ENCODE measurements at places on chromosomes 5 and 9.

GRCh38 chr9:4102078-4102477, 197.8 kb downstream of the GLIS3 start:
- peak; percentile 67 for DNase-seq

DNA sequence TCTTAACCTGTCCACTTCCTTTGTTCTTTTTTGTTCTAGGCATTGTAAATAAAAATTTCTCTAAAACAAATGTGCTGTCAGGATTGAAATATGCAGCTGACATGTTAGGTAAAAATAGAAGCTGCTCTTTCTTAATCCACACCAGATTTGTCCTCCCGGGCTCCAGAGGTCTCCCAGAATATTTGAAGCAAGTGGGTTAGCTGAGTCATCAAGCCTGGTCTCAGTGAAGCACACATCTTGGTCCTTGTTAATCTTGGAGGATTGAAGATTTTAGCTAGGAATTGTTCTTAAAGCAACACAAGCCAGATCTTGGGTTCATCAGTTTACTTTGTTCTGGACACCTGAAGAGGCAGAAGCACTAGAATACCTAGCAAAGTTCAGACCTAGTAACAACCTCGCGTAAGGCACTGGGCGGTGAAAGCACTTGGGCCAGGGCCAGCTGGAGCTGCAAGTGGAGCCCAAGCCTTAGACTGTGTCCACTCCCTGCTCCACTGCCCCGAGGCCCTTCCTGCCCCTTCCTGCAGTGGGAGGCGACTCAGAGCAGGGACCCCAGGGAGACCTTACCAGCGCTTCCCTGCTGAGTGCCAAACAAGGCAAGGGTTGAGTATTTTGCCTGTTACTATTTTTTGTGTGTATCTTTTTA, 36.5 kb downstream of the HABP4 start:
- peak; percentile 91 for DNase-seq

GRCh38 chr9:100580257-100580656, 2.4 kb downstream of the CAVIN4 start:
- no peak for DNase-seq

DNA sequence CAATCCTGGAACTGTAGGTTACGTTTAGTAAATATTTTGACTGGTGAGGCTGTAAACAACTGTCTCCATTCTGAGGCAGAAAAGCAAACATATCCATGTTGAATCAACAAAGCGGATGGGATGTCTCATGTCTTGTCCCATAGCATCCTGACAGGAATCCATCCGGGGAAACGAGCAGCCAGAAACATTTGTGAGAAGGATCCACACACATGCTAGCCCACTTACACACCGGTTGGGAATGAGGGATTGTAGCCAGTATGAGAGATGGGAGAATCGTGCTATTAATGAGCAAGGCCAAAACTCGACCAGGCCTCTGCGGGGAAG, 117.5 kb downstream of the FSTL4 start:
- DNase-seq: no peak

- no peak for DNase-seq
Observed at GRCh38 chr5:68378204-68378820, 162.8 kb downstream of the PIK3R1 start.

DNA sequence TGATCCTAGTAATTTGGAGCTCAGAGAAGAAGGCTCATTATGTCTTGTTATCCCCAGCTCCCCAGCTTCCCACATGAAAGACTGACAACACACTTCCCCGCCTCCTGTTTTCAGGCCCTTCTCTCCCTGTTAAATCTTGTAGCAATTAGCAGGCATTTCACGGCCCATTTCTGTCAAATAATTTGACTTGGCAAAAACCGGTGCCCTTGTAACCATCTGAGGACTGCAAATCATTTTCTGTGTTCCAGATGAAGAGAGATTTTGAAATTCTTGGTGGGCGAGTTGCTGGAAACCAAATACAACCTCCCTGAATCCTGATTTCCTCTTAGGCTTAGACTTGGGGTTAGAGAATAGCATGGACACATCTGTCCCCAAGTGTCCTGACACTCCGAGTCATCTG, 109.7 kb downstream of the MSX2 start:
- DNase-seq: no peak

- no peak for DNase-seq
Observed at GRCh38 chr9:97856857-97857605, 4.0 kb downstream of the FOXE1 start.

GRCh38 chr9:134052491-134052890, 15.3 kb downstream of the BRD3 start:
- DNase-seq: no peak

- no peak for DNase-seq
Observed at GRCh38 chr5:171390883-171391677, 3.4 kb downstream of the NPM1 start.

- peak; percentile 36 for DNase-seq
Observed at GRCh38 chr5:53480416-53481158, at the start of gene FST. Gene FST (plus strand): TSS chr5:53480629. CDS start chr5:53480792, 163 bp downstream.

DNA sequence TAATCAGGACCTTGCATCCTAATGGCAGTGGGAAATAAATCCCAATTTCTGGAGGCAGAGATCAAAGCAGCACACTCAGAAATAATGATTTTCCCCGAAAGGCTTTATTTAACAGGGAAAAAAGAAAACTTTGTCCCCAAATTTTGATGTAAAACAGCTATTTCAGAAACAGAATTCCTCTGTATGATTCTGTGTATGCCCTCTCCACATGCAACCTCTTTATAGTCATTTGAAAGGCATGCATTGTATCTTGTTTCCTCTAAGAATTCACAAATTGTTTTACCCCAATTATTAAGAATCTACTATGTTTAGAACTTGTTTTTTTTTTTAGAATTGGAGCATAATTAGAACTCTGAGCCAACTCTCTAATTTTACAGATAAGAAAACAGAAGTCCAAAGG, 2.7 kb upstream of the PTAR1 start:
- DNase-seq: no peak

- DNase-seq: peak; percentile 3
Observed at GRCh38 chr5:100131161-100131560, 404.0 kb upstream of the FAM174A start.

DNA sequence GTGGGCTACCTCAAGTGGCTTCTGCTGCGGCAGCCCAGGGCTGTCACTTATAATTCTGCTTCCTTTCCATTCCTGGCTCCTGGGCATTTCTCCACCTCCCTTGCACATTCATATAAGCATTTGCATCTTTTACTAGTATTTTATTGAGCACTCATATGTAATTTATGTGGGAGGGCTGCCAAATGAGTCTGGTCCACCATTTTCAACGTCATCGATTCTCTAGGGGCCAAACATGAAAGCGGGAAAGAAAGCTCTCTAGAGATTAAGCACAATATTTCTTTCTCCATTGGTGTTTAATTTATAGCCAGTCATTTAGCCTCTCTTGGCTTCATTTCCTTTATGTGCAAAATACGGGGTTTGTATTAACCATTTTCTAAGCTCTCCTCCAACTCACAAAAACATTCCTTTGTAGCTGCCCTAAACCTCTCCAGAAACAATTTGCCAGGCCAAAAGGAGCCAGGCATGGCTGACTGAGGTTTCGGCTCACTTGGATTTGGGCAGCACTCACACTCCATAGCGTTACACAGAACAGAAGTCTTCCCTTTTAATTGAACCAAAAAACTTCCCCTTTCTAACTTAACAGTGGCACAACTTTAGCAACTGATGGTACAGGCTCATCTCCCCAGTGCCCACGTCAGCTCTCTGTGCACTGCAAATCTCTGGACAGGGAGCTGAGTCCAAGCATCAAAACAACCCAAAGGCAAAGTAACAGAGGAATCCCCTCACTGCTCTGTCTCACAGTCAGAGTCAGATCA, 183.5 kb downstream of the ROR2 start:
- no peak for DNase-seq

DNA sequence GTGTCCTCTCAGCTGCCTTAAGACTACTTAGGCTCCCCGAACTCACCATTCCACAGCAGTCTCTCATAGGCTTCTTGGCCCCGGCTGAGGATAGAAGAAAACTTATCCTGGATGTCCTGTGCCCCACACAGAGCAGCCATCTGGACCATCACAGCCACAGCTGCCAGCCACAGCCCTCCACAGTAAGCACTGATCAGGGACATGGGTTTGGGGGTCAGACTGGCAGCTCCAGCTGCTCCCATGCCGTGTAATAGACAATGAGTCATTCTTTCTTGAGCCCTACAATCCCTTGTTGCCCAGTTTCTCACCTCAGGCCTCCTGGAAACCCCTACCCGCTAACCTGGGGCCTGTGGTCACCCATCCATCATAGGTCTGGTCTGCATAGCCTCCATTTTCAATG, 5.7 kb downstream of the CREB3 start:
- DNase-seq: no peak

DNA sequence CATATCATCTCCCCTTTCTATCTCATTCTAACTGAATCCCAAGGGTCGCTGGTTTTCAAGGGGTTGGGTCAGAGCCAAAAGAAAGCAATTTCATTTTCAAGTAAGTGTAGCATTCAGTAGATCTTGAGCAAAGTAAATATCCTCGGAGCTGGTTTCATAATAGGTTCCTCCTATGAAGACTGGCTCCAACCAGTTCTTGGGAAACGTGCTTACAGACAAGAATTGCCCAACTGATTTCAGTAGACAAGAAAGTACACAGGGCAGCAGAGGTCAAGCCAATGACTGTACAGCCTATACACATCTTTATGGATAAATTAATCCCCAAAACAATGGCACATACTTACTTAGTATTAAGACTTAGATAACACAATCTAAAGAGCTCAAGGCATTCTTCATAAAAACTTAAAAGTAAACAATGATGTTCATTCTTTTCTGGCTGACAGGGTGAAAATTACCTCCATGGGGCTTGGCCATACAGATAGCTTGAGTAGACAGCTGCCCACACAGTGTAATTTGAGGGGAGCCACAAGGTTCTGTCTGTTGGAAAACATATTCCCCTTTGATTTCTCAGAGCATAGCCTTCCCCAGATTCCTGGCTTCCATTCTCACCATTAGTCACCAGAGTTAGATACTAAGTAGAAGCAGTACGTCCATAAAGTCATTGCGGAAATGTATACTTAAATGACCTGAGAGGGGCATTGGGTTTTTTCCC, 163.9 kb downstream of the ARRDC3 start:
- DNase-seq: peak; percentile 97

DNA sequence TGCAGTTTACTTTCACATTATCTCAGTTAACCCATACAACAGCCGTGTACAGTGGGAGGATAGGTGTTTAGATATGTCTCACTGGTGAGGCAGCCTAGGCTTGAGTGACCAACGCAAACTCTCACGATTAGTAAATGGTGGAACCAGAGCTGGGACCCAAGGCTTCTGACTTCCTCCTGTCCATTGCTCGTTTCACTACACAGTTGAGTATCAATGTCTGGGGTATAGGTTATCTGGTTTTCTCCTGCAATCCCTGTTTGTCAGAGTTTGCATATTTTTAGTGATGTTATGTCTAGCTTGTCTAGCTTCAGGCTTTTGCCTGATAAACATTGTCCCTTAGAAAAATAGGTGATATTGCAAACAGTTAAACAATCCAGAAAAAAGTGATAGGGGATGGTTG, 62.6 kb downstream of the NUP214 start:
- DNase-seq: no peak

GRCh38 chr9:118640836-118641560, 728.2 kb downstream of the BRINP1 start:
- peak; percentile 29 for DNase-seq

- peak; percentile 83 for DNase-seq
Observed at GRCh38 chr9:114387680-114388356, at the start of gene AKNA. Gene AKNA (minus strand): TSS chr9:114387982. CDS start chr9:114381333, 6,649 bp downstream.

- DNase-seq: no peak
Observed at GRCh38 chr5:126506079-126506478, 82.9 kb downstream of the GRAMD2B start.

DNA sequence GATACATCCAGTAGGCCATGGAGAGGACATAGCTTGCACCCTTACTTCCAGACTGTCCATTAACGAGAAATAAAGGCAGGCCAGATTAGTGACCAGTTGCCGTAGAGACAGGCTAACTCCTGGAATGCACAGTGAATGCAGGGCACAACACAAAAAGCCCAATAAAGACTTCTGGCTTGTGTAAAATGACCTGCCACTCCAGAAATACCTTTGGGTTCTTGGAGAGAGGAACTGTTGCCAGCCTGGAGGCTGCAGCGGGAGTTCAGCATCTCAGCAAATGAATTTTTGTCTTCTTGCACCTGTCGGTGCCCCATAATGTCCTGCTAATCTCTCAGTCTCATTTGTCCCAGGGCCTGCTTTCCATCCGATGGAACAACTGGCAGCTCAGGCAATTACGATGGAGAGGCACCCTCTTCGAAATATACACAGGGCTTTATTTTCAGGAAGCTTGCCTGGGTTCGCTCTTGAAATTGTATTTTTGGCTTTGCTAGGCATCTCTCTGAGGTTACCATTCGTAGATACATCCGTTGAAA, 538.8 kb upstream of the ZNF462 start:
- DNase-seq: no peak

GRCh38 chr9:92754091-92754745, 10.4 kb downstream of the BICD2 start:
- DNase-seq: no peak

GRCh38 chr5:78546276-78546996, 102.1 kb downstream of the LHFPL2 start:
- no peak for DNase-seq

GRCh38 chr5:66616520-66617225, 20.5 kb downstream of the MAST4 start:
- DNase-seq: no peak

- no peak for DNase-seq
Observed at GRCh38 chr5:152397581-152397980, 7.5 kb downstream of the NMUR2 start.

DNA sequence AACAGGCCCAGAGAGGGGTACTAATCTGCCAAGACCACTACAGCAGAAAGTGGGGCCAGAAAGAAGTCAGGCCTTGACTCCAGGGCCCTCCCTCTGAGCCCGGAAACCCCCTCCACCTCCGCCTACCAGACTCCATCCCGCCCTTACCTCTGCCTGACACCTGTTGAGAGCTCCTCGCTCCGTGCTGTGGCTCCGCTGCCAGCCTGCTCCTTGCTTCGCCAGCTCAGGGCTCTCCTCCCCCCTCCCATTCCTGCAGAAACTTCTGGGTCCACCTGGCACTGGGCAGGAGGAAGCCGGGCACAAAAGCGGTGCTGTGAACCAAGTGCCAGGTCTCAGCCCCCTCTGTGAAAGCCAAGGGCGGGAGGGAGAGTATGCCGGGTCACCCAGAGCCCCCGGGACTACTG, 6.4 kb upstream of the ST6GALNAC6 start:
- no peak for DNase-seq

GRCh38 chr5:54080831-54081230, 229.5 kb downstream of the ARL15 start:
- no peak for DNase-seq

DNA sequence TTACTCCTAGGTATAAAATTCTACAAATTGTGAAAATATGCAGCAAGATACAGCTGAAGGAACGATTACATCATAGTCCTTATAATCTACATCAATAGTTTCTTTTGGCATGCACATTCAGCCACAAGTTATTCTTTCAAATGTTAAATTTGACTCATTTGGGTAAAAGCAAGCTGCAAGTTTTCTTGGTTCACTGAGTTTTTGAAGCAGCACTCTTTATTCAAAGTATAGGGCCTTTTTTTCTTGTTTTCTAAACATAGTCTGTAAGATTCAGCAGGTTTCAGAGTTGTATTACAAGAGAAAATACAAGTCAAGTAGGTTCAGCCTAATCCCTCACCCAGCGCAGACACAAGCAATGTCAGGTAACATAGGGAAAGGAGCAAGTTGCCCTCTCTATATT, 981.5 kb downstream of the PTPRD start:
- peak; percentile 2 for DNase-seq

Data from iris pigment epithelial cell (primary cell).